A673 (cell line): ENCODE measurements at places on chromosomes 13 and 19. TPM values are rescaled to one million over a fixed set of nuclear protein-coding genes. Genes with fewer than 3 reads are reported as not detected.

The RAB20 gene
- total RNA-seq = 0.88 and 1.2 TPM in 2 replicates

The CYP2A6 gene
- total RNA-seq = not detected in 2 replicates

The KRTDAP gene
- not detected in 2 replicates for total RNA-seq

The CACNG6 gene
- 0.50 TPM in 1 of 2 replicates, not detected in the other for total RNA-seq

The ZNF491 gene
- 0.60 and 1.7 TPM in 2 replicates for total RNA-seq

DNA sequence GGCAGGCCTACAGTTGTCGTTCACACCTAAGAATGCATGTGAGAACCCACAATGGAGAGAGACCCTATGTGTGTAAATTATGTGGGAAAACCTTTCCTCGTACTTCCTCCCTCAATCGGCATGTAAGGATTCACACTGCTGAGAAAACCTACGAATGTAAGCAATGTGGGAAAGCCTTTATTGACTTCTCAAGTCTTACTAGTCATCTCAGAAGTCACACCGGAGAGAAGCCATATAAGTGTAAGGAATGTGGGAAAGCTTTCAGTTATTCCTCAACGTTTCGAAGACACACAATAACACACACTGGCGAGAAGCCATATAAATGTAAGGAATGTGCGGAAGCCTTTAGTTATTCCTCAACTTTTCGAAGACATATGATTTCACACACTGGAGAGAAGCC is 11.3 kb downstream of the ZNF555 start:
- DNase-seq = no peak

- DNase-seq = peak; percentile 76
Measured at GRCh38 chr13:78978381-78978998, 319.5 kb upstream of the OBI1 start.

GRCh38 chr13:65629926-65630325 is 1600.2 kb downstream of the PCDH9 start:
- no peak for DNase-seq

- no peak for DNase-seq
Measured at GRCh38 chr13:113464476-113464875, 11.2 kb upstream of the ADPRHL1 start.
